ENCODE measurements at places on chromosomes 16 and 17.

DNA sequence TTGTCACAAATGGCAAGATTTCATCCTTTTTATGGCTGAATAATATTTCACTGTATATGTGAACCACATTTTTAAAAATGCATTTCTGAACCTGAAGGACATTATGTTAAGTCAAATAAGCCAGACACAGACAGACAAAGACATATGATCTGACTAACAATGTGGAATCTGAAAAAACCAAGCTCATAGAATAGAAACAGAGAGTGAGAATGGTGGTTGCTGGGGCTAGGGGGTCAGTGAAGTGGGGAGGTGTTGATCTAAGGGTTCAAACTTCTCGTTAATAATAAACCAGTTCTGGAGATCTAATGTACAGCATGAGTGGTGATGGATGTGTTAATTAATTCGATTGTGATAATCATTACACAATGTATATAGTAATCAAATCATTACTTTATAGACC is 475.1 kb downstream of the WWOX start:
- no peak for DNase-seq

- DNase-seq, result no peak
These were observed 156.4 kb upstream of the FOXF1 start for GRCh38 chr16:86353948-86354347.

- no peak for DNase-seq
These were observed 20.4 kb downstream of the CEP131 start for GRCh38 chr17:81202318-81202717.

DNA sequence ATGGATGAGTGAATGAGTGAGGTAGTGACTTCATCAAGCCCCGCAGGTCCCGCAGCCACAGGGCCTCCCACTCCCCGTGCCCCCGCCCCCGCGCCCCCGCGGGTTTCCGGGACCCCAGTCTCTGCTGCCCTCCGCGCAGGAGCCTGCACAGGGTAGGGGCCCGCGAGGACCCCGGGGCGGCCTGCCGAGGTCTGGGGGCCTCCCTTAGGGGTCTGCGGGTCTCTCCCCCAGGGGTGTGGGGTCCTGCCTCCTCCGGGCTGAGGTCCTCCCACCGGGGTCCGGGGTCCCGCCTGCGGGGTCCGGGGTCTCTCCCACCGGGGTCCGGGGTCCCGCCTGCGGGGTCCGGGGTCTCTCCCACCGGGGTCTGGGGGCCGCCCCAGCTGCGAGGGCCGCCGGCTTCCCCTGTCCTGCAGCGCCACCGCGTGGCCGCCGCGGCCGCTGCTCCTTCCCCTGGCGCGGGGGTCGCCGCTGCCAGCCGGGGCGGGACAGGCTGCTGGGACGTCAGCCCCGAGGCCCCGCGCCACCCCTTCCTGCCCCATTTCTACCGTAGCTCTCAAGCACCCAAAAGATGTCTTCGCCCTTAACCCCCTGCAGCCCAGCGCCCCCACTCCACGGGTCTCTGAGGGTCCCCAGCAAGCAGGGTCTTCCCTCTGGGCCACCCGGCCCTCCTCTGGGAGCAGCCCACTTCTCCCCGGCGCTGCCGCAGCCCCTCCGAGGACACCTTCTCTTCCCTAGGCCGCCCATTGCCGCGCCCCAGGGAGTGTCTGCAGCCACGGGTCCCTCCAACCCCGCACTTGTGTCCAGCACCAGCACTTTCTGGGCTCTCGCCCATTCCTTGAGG is 10.4 kb upstream of the CHMP6 start:
- DNase-seq, result no peak

DNA sequence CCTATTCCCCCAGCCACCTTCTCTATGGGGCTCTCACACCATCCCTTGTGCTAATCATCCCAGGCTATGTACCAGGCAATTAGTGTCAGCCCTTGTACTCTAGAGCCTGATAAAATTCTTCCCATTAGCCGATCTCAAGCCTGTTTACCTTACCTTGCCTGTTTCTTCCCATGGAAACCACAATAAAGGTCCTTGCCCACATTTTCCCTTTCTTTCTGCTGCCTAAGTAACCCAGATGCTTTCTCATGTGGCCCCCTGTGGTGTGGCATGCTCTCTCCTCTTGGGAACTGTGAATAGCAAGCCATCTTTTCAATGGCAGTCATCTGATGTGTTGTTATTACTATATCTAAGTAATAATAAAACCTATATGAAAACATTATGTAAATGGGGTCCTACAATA is 265.8 kb upstream of the ELAC2 start:
- no peak for DNase-seq

GRCh38 chr16:66399031-66399430 is 28.1 kb upstream of the BEAN1 start:
- no peak for DNase-seq

DNA sequence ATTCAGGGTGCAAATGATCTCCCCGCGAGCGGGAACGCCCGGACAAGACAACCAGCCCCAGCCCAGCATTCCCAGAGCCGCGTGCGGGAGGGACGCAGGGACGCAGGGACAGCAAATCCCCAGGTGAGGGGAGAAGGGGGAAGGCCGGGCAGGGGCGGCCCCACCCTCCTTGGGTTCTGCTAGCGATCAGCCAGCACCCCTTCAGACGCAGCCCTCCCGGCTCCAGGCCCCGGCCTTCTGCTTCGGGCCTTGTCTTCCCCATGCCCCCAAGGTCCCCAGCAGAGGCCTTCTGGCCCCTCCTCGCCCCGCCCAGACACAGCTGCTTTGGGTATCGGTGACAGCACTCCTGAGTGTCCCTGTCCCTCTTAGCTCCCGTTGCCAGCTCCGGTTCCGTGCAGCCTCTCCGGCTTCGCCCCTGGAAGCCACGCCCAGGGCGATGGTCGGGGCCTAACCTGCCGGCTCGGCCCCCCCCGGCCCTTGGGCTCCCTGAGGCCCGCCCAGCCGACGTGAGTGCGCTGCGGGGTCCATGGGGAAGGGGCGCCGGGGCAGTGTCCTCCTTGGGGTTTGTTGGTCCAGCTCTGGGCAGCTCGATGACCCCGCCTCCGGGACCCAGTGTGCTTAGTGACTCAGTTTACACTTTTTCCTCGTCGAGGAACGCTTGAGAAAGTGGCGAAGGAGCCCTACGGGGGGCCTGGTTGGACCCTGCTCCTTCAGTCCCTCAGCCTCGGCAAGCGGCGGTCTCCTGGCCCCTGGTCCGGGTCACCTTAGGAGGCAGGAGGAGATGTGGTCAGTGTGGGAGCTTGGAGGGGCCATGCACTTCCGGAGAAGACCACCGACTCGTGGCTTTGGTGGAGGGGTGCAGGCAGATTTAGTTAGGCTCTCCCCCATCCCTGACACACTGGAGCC is 50.5 kb upstream of the AMZ2 start:
- DNase-seq, result no peak

GRCh38 chr16:57787519-57787905 is 14.8 kb downstream of the KIFC3 start:
- DNase-seq, result no peak

GRCh38 chr17:4696437-4696805 is 7.5 kb downstream of the PELP1 start:
- no peak for DNase-seq

- peak; percentile 39 for DNase-seq
These were observed 82.0 kb upstream of the PLCG2 start for GRCh38 chr16:81696961-81697615.

DNA sequence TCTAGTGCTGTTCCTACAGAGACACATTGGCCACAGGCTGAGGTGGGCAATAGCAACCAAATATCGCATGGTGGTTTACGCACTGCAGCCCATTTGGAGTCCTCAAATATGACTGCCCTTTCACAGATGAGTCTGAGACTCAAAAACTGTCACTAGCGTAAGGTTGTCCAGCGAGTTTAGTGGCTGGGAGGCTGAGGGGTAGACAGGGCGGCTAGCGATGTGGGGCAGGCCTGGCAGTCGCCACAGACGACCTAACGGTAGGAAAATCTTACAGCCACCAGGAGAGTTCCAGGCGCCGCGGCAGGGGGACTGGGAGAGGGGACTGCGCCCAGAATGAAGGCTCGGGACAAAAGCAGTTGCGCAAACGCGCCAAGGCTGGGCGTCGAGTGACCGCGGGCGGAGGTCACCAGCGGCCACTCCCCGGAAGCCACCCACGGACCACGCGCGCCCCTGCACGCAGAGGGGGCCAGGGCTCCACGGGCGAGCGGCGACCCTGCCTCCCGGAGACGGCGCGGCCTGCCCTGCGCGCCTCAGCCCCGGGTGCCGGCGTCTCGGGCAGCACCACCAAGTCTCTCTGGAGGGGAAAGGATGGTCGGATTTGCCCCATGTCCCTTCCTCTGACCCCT is 699 bp upstream of the MAP1LC3B start:
- DNase-seq, result no peak

DNA sequence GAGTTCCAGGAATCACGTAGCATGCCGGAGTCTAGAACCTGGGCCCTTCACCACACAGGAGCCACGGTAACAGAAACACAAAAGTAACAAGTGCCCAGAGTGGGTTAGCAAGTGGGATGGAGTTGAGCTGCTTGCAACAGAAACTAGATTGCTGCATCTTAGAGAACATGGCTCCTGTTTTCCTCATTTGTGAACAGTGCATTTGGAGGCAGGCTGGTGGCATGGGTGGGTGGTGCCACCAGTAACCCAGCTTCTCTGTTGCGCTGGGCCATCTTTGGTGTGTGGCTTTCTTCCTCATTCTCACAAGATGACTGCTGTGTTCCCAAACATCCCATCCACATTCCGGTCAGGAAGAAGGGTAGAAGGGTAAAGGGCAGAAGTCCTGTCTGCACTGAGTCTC is 95.5 kb downstream of the KATNIP start:
- no peak for DNase-seq

- no peak for DNase-seq
These were observed 5.1 kb downstream of the RGS9 start for GRCh38 chr17:65142247-65142646.

DNA sequence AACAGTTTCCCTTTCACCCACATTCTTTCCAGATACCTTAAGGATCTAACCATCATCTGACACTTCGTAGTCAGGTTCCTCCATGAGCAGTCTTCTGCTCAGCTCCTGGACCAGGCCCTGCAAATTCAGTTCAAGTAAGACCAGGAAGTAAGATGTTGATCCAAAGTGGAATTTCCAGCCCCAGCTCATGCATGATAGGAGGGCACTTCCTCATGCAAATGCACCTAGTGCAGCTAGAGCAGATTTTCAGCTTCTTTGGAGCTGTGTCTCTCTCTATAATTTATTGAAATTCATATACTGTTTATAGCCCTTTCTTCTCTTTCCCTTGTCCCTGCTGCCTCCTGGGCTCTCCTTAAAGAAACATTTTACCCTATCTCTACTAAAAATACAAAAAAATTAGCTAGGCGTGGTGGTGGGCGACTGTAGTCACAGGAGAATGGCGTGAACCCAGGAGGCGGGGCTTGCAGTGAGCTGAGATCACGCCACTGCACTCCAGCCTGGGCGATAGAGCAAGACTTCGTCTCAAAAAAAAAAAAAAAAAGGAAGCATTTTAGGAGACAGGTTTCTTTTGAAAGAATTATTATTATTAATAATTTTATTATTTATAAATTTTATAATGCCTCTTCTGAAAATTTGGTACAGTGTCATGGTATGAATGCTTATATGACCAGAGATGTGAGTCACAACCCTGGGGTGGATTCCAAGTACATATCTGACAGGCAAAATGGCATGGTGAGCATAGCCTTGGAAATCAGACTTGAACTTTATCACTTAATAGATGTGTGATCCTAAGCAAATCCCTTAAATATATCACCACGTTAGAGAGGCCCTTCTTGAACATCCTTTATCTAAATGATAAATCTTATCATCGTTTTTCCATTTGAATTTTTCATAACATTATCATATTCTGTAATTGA is 94.3 kb downstream of the SSH2 start:
- DNase-seq, result no peak

- no peak for DNase-seq
These were observed 23.3 kb downstream of the CEP295NL start for GRCh38 chr17:78879635-78880186.

DNA sequence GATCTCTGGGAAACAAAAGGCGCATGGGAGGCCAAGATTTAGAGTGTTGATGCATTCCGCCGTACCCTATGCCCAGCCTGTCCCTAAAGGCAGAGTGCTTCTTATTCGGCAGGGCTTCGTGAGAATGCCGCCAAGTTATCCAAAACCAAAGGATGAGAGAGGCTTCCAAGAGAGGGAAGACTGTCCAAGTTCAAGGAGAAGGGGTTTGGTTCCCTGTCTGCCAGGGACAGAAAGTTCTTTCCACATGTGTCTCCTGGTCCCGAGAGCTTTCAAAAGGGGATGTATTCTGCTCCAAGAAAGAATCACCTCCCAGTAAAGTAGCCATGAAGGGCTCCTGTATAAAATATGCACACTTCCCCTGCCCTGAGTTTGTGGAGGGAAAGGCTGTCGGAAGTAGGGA is 42.1 kb upstream of the CLEC18A start:
- no peak for DNase-seq

- DNase-seq, result no peak
These were observed 65.7 kb downstream of the BANP start for GRCh38 chr16:88016964-88017363.

DNA sequence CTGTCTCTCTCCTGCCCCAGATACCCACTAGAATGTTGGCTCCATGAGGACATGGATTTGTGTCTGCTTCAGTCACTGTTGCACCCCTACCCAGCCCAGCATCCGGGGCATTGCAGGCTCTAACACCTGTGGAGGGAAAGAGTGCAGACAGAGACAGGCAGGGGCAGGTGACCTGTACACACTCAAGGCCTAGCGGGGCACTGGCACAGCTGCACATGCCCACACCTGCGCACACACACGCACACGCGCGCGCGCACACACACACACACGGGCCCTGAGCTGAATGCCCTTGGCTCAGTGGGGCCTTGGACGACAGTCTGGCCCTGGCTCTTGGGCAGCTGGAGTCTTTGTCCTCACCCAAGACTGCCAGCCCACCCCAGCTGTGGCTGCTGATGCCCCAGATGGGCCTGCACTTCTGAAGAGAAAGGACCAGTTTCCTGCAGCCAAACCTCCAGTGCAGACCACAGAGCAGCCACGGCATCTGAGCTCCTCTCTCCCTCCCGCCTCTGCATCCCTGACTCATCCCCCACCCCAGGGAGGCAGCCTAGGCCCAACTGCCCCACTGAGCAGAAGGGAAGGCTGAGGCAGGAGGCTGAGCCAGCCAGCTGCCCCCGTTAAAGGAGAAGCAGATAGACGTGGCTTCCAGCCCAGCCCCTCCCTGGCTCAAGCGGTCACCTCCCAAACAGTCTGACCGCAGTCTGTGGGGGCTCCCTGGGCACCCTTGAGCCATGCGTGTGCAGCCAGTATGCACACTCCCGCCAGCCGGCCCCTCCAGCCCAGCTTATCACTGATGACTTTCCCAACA is 12.3 kb upstream of the RAI1 start:
- DNase-seq, result no peak

GRCh38 chr16:23207485-23207884 is 24.9 kb downstream of the SCNN1G start:
- no peak for DNase-seq

DNA sequence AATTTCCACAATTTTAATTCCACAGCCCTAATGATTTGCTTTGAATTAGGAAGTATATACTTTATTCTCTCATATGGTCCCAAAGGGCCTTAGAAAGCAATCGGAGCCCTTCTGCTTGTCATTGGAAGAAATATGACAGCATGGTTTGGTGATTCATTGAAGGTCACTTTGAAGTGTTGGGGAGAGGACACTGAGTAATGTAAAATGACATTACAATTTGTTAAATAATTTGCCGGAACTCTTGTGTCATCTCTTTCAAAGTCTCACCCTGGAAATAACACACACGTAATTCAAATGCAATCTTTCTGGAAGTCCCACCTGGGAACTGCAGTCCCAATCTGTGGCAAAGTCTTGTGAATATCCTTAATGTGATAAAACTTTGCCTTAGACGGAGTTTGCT is 59.8 kb downstream of the BMERB1 start:
- no peak for DNase-seq

- DNase-seq, result no peak
These were observed 11.2 kb upstream of the DNAH17 start for GRCh38 chr17:78588258-78589030.

GRCh38 chr17:13016881-13017654 is 759 bp downstream of the ELAC2 start:
- no peak for DNase-seq
